ENCODE measurements at places on chromosomes 3 and 15. TPM values are rescaled to one million over a fixed set of nuclear protein-coding genes. Genes with fewer than 3 reads are reported as not detected.

- no peak for DNase-seq
Measured at GRCh38 chr3:77323626-77324025, 283.7 kb downstream of the ROBO2 start.

DNA sequence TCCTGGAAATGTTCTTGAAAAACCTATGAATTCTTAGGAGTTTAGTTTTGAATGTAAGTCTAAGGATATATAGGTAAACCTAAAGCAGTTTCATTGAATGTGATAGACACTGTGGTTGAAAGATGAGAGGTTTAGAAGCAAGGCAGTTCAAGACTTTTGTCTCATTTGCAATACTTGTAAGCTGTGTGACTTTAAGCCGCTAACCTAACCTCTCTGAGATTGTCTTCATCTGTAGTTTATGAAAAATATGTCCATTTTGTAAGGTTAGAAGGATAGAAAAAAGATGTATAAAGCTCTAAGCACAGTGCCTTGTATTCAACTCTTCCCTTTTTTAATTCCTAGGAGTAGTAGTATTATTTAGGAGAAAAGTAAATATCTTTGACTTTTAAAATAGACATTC is 306.6 kb upstream of the ARRDC4 start:
- DNase-seq: no peak

- DNase-seq: no peak
Measured at GRCh38 chr3:179265875-179266274, 15.0 kb upstream of the KCNMB3 start.

DNA sequence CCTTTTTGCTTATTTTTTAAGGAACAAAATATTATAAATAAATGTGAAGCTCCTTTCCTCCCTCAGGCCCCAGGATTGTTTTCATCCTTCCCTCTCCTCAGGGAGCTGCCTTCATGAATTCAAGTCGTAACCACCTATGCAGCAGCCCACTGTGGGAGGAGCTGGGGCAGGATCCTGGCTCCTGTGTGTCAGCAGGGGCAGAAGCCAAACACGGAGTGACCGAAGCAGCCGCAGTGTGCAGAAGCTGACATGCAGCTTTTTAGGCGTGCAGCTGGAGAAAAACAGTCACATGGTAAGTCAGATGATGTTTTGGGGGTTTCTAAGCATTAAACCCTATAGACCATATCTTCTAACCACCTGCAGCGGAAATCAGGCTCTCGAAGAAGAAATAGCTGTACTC is 231.3 kb downstream of the OCA2 start:
- DNase-seq: peak; percentile 64

- DNase-seq: no peak
Measured at GRCh38 chr3:185330238-185330637, 32.7 kb upstream of the MAP3K13 start.

CIDEC gene
- total RNA-seq: not detected

DNA sequence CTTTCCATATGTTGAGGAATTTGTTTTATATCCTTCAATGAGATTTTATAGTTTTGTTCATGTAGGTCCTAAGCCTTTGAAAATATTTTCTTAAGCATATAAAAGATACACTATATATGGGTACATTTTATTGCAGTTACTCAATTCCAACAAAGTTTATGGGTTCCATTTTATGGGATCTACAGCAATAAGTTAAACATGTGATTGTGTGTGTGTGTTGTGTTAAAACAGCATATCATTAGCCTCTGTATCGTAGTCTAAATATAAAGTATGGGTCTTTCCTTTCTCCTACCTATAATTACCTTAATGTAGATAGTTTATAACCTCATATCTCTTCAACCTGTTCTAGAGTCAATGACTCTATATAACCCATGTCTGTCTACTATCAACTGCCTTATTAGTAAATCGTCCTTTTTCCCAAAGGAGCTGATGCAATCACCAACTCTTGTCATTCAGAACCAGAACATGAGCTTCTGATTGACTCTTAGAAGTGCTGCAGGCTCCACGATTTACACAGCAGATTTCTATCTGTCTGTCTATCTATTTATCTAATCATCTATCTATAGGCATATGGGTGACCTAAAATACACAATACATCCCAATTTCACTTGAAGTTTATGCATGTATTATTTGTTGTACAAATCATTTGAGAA is 512.6 kb upstream of the CBLB start:
- no peak for DNase-seq

- DNase-seq: no peak
Measured at GRCh38 chr15:39000008-39000734, 435.6 kb upstream of the RASGRP1 start.

- DNase-seq: no peak
Measured at GRCh38 chr3:177349384-177349783, 152.1 kb upstream of the TBL1XR1 start.

DNA sequence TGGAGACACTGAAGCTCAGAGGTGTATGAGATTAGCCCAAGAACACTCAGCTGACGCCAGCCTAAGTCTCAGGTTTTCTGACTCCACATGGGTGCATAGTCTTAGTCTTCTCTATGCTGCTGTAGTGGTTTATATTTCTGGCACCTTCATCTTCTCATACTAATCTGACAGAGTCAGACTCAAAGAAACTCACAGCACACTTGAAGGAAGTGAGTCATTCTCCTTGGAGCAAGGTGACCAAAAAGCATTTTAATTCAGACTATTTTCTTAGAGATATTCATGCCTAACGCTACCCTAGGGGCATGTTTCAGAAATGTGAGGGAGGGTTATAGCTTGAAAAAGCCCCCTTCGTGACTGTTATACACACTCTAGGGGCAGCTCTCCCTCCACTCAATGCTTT is 775.3 kb upstream of the ARPP21 start:
- no peak for DNase-seq

NAALADL2 gene
- 16.1 TPM for total RNA-seq

MESP2 gene
- not detected for total RNA-seq

ICE2 gene
- 48.2 TPM for total RNA-seq

GRCh38 chr3:188090620-188091309 is 63.2 kb upstream of the LPP start:
- no peak for DNase-seq

DNA sequence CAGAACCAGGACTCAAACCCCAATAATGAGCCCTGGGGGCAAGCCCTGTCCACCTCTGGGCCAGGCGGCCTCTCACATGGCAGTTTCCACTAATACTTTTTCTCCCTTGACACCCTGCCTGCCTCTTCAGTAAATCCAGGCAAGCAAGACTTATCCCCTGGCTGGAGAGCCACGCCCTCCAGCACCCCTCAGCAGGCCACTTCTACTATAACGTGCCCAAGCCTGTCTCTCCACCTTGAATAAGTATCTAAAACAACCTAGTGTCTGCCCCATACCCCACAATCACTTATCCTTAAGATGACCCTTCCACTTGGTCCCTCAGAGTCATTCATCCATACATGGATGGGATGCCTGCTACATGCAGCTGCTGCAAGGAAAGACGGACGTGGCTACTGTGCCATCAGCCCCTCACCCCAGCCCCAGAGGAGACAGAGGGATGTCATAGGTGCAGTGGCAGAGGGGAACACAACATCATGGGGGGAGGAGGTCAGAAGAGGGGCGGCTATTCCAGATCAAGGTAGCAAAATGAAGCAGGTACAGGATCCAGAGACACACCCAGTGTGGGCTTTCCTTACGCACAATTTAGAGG is 63.4 kb downstream of the LRIG1 start:
- DNase-seq: no peak

DNA sequence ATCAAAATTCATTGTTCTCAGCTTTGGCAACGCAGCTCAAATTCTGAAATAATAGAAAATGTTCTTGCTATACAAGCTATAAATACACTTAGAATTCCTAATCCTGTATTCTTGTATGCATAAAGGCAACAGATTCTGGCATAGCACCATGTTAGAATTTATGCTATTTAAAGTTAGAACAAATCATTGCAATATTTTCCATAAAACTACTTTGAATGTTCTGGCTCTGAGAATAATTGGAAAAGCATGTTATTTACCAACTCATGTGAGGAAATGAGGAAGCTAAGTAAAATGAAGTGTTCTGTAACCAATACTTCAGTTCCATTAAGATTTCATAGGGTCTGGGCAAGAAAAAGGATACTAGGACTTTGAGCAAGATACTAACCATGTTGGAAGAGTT is 888.9 kb downstream of the SQOR start:
- no peak for DNase-seq

DNA sequence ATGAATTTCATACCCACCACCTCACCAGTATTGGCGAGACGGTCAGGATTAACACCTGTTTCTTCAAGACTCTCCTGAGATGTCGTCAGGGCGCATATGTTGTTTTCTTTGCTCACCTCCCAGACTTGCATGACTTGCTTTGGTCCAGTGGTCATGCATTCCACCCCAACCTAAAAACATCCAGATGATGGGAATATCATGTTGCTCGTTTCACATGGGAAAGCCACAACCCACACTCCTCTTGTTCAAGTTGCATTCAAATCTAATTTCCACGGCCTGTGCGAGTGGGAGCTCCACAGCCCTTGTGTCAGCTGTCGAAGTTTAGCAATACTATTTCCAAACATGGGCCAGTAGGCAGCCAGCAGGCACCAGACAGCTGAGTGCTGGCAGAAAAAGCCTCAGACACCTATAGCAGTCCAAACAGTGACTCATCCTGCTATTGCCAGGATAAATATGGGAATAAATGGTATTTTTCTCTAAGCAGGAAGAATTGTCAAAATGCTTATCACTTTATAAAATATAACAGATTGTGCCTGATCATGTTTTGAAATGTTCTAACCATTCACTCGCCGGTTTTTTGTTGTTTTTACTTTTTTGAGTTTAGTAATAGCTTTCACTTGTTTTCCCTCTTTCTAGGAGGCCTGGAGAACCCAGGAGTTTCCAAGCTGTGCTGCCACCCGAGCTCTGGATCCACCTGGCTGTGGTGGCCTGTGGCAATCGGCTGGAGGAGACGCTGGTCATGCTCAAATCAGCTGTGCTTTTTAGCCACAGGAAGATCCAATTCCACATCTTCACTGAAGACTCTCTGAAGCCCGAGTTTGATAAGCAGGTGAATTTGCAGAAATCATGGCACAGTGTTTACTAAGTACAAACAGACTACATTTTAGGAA is 20.1 kb downstream of the GXYLT2 start:
- no peak for DNase-seq

GRCh38 chr15:40737048-40737447 is 18.0 kb downstream of the RMDN3 start:
- no peak for DNase-seq

DNA sequence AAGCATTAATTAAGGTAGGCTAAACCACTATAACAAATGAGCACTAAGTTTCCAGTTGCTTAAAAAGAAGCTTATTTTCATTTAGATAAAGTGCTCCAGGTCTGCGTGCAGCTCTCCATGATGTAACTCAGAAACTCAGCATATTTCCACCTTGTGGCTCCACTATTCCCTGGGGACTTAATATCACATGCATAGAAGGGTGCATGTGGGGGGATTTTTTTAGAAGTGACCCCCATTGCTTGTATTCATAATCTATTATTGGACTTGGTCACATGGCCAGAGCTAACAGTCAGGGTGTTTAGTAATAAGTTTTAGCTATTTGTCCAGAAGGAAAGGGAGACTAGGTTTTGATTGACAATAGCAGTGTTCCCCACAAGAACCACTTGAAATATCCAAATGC is 86.8 kb downstream of the TMCO5A start:
- DNase-seq: no peak

CORO2B gene
- total RNA-seq: 22.6 TPM

DNA sequence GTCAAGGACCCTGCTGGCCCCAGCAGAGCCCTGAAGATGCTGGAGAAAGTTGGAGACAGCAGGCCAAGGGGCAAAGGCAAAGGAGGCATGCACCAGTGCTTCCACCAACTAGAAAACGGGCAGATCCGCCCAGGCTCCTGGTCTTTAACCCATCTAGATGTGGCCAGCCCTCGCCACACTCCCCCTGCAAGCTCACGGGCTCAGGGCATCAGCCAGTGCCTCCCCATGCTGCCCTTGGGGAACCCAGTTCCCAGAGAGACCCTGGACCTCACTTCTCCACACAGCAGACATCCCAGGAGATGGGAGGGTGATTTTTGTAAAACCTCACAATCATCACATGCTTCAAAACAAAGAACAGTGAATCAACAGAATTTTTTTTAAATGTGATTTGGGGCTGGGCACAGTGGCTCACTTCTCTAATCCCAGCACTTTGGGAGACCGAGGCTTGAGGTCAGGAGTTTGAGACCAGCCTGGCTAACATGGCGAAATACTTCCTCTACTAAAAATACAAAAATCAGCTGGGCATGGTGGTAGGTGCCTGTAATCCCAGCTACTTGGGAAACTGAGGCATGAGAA is 24.5 kb downstream of the CYFIP1 start:
- no peak for DNase-seq

- DNase-seq: no peak
Measured at GRCh38 chr15:57165992-57166391, 210.3 kb upstream of the CGNL1 start.

DNA sequence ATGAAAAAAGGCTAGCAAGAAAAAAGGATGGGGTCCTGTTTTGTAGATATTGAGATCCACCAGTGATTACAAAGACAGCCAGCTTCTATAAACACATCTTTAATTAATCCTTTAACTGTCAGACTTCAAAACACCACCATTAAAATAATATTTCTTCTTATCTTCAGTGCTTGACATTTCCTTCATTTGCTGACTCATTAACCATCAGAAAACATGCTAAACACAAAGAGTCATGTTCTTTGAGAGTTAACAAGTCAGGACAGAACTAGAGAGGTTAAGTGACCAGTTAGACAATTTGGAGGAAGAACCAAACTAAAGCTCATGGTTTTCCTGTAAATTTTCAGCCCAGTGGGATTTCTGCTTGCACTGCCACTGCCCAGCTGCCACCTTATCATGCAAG is 111.4 kb downstream of the MEIS2 start:
- DNase-seq: no peak

DNA sequence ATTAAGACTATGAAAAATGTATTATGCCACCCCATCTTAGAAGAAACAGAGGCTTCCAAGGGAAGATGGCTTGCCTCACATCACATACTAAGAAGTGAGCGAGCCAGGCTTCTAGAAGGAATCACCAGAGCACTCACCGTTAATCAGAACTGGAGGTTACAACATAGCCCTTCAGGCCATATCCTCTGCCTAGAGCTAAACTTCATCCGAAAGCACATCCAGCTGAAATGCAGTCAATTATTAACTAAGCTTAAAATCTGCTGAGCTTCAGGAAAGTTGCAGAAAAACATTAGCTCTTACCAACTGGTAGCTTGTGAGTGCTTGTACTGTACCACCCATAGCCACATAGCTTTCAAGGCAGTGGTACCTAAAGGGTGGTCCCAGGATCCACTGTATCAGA is 483.2 kb downstream of the TBL1XR1 start:
- no peak for DNase-seq
